ENCODE measurements at places on chromosomes 2 and 18. TPM values are rescaled to one million over a fixed set of nuclear protein-coding genes. Genes with fewer than 3 reads are reported as not detected.

DNA sequence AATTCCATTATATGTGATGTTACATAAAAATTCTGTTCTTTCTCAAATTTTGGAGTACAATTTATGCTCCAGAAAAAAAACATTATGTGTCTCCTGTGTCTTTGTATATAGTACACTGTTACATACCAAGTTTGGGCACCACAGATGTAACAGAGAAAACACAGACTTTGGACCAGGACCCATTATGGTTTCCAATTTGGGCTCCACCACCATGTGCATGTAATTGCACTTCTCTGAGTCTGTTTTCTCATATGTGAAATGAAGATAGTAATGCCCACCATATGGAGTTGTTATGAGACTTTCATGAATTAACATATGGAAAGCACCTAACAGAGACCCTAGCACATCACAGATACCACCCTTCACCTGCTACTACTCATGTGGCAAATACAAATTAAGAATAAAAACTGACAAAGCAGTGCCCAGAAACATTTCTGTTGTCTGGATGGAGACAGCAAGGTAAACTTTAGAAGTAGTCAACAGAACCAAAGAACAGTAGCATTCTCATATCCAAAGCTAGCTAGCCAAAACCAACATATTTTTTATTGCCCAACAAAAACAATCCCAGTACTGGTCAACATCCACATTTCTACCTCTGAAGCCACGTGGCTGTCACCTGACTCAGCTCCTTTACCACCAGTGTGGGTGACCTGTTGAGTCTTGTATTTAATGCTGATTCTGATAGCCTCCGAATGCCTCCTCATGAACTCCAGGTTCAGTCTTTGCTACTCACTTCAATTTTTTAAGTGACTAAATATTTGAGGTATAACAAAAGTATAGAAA, 42.9 kb downstream of the ANTXR1 start:
- no peak for DNase-seq

DNA sequence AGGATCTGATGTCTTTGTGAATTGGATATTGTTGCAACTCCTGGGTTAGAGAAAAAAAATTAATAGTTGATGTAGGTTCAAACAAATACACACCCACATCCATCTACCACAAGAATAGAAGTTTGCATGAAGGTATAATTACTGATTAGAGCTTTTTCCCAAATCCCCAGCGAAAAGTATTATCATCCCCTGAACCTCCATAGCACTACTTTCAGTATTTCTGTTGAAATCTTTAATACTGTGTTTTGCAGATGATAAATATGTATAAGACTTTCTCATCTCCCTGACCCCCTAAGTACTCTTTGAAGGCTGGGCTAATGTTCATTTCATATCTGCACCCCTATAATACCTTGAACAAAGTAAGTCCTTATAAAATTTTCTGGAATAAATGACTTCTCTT, 6.4 kb downstream of the FN1 start:
- DNase-seq, result no peak

DNA sequence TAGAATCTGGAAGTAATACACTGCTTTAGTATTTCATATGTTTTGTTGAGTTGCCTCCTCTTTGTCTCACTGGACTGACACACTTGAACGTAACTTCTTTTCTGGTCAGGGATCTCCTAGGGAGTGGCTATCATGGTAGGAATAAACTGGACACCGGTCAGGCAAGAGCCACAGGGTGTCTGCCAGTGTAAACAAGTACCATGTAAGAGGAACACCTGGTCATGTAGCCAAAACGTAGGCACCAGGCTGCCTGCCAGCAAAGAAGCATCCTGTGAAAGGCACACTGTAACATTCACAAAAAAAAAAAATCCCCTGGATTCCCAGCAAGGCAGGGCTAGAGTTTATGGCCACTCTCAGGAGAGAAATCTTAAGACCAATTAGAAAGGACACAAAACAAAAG, 372.8 kb upstream of the RND3 start:
- DNase-seq, result no peak

GRCh38 chr18:50397023-50397422, 22.2 kb downstream of the SKA1 start:
- no peak for DNase-seq

GRCh38 chr18:35971661-35972196, 750 bp upstream of the RMP24 start:
- DNase-seq, result no peak

Gene OSR1
- total RNA-seq, result 0.39 TPM

DNA sequence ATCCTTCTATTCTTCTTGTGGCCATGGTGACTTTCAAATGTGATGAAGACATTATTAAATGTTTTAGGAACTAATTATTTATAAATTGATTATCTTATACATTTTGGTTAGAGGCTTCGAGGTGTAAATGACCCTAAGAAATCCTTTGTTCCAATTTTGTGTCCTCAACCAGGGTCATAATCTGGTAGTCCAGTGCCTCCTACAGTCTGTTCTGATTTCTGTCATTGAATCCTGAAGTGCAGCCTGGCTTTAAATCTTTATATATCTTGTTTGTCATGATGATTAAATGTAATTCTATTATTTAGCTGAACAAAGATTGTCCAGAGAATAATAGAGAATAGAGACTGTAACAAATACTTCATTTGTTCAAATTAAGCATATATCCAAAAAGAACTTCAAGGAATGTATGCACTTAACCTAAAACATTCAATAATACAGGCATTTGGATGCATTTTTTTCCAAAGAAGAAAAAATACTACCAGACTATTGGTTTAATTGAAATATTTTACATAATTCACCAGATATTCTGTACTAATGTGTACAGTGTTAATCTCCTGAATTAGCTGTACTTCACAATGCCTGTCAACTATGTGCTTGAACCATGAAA, 89.8 kb downstream of the PRPF40A start:
- DNase-seq, result peak; percentile 23

Gene ZNF892
- total RNA-seq, result 3.6 TPM

Gene TPGS2
- 204 TPM for total RNA-seq

Gene CCDC68
- 0.26 TPM for total RNA-seq

GRCh38 chr2:7719876-7720275, 802.7 kb downstream of the RNF144A start:
- DNase-seq, result no peak

- no peak for DNase-seq
Measured at GRCh38 chr2:29275186-29275585, 160.0 kb downstream of the CLIP4 start.

DNA sequence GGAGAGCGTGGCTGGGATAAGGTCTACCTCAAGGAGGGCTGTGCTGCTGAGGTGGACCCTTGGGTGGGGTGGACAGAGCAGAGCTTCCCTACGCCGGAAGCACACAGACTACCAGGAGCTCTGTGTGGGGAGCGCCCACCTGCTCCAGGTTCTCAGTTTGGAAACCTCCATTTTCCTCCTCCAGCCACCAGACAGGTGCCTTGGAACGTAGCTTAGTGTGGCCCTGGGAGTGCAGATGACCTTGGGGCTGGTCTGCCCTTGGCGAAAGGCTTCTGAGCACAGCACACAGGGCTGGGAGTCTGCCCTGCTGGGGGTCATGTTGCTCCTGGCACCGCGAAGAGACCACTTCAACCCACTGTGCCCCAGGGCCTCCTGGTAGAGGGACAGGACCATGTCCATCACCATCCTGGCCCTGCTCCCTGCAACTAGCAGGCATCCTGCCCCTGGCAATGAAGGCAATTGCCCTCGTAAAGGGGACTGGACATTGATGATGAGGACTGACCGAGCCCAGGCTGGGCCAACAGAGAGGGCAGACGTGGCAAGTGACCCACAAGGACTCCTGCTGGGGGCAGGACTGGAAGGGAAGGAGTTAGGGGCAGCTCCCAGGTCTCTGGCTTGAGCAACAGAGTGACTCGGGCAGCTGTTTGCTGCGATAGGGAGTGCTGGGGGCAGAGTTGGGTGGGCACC, 214.7 kb downstream of the CYP26B1 start:
- DNase-seq, result no peak

DNA sequence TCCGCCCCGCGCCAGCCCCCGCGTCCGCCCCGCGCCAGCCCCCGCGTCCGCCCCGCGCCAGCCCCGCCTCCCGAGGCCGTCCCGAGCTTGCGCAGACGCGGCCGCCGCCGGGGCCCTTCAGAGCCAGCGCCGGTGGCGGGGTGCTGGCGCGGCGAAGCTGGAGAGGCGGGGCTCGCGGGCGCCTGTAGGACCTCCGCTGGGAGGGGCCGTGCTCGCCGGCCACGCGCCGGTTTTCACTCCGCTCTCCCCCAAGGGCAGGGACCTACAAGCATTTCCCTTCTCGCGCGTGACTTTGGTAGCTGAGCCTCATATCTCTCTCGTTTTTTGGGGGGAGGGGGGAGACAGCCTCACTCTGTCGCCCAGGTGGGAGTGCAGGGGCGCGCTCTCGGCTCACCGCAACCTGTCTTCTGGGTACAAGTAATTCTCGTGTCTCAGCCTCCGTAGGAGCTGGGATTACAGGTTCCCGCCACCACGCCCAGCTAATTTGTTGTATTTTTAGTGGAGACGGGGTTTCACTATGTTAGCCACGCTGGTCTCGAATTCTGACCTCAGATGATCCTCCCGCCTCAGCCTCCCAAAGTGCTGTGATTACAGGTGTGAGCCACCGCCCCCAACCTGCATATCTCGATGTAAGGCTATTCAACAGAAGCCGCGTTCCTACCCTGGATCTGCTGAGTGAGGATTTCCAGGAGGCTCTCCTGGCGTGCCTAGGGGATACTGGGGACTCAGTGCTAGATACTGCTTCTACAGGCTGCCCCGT, at the start of gene ZNF514:
Gene ZNF514 (minus strand): TSS at position 159 of the 760 bp plus-strand sequence. CDS start 6,595 bp downstream, outside the sequence.
- DNase-seq, result no peak

DNA sequence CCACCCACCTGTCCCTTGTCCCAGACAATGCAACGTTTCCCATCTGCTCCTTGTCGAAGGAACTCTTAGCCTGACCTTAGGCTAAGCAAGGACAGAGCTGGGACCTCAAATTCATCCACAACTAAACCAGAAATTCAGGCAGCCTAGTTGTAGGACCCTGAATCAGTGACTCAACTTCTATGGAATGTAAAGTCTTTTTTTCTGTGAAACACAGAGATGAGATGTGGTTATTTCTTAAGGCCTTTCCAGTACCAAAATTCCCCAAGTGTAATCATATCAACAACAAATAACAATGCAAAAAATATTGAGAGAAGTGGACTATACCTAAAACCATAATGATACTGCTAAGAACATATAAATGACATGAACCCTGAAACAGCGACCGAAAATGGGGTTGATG, 46.7 kb downstream of the EN1 start:
- no peak for DNase-seq

- no peak for DNase-seq
Measured at GRCh38 chr2:202025816-202026215, 7.8 kb upstream of the FZD7 start.

- DNase-seq, result no peak
Measured at GRCh38 chr18:80000877-80001276, 12.5 kb upstream of the TXNL4A start.

Gene PFN4
- total RNA-seq, result 0.26 TPM

Gene CETN1
- total RNA-seq, result not detected

GRCh38 chr2:162746310-162746709, 92.3 kb downstream of the KCNH7 start:
- DNase-seq, result no peak

GRCh38 chr2:235774153-235774870, 280.5 kb downstream of the AGAP1 start:
- DNase-seq, result no peak

- no peak for DNase-seq
Measured at GRCh38 chr18:79948719-79949411, 2.6 kb downstream of the SLC66A2 start.

DNA sequence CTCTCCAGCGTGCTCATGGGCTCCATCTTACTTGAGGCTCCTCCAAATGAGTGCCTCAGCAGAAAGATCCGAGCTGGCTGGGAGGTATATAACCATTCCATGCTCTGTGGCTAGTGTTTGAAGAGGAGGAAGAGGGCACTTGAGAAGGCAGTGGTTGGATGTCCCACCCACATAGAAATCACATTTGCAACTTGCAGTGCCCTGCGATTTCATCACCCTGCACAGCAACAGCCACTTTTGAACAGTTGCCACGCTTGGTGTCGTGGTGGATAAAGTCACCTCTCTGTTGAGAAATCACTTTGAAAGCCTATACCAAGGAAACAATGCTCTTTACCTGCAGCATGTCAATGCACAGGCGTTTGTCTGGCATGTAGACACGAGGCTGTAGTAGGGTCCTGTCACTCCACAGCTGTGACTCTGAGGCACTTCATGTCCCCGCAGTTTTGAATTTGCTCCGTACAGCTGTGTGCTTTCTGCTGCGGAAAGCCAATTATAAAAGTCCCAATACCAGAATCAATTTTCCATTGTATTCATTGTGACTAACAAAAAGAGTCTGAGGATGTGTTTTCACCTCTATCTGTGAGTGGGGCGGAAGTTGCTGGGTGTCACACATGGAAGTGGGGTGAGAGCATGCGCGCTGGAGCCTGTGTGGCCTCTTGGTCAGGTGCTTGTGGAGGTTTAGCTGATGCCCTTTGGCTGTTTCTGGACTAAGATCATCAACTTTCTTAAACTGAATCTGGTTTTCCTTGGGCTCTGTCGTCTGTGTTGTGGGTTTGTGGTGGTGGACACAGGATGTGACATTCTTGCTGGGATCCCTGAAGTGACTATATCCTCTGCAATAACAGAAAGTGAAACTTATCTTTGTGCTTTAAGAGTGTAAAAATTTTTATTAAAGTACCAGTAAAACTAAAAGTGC, 2.8 kb downstream of the CNDP2 start:
- peak; percentile 58 for DNase-seq

DNA sequence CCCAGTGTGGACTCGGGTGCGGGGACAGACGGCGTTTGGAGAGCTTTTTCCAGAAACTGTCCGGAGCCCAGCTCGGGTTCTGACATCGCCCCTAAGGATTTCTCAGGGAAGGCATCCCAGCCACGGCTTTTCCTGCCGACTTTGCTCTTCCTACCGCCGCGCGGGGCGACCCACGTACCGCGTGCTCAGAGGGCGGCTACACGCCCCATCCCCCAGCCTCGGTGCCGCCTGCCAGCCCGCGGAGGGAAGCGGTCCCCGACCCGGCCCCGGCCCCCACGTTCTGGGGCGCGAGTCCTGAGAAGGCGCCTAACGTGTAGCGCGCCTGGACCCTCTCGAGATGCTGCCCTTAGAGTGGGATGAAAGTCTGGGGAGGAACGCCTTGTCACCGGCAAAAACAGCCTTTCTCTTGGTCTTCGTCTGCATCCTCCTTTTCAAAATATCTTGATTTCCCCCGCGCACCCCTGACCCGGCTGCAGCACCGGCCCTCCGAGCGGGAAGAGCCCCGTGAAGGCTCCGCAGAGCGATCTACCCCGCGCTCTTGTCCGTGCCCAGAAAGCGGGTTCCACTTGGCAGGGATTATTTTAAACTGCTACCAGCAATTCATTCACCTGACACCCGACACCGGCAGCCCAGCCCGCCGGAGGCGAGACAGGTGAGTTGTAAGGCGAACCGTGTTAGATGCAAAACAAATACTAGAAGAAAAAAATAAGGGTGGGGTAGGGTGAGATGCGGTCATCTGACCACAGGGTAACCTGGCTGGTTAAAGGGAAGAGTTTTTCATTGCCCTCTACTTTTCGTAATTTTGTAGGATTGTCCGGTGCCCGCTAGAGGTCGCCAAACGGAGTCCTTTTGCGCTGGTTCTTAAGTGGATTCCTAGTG, 812 bp upstream of the KCNG3 start:
- DNase-seq, result peak; percentile 79

Gene GALNT5
- not detected for total RNA-seq

- DNase-seq, result no peak
Measured at GRCh38 chr18:75529394-75529793, 101.9 kb upstream of the SMIM21 start.

Data from dermis microvascular lymphatic vessel endothelial cell (primary cell).